Effector CD4-positive, alpha-beta T cell (primary cell): ENCODE measurements at places on chromosomes 12 and 14.

- DNase-seq = no peak
Observed at GRCh38 chr12:2248087-2248900, 195.5 kb downstream of the CACNA1C start.

GRCh38 chr12:60666895-60667294 is 1071.1 kb downstream of the SLC16A7 start:
- no peak for DNase-seq

DNA sequence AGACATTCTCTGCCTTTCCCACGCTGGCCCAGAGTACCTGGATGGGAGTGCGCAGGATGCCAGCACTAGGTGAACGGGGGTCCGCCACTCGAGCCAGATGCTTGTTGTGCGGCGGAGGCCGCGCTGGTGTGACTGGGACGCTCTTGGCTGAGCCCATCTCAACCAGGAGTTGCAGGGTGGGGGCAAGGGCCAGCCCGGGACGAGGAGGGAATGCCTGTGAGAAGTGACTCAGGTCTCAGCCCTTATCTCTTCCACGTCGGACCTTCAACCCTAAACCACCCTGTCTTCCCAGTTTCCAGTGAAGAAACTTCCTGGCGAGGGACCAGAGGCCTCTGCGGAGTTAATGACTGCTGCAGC is 312 bp downstream of the CDCA3 start:
- no peak for DNase-seq

GRCh38 chr12:120719072-120719471 is 6.6 kb upstream of the ACADS start:
- no peak for DNase-seq
